Activated CD4-positive, alpha-beta T cell treated with anti-CD3 and anti-CD28 coated beads for 36 hours (primary cell): ENCODE measurements at places on chromosomes 3 and 15. TPM values are rescaled to one million over a fixed set of nuclear protein-coding genes. Genes with fewer than 3 reads are reported as not detected.
A peak's percentile ranks its signal among the peaks of the same experiment; 100 is the strongest.

PLSCR2 gene
- total RNA-seq = not detected

DNA sequence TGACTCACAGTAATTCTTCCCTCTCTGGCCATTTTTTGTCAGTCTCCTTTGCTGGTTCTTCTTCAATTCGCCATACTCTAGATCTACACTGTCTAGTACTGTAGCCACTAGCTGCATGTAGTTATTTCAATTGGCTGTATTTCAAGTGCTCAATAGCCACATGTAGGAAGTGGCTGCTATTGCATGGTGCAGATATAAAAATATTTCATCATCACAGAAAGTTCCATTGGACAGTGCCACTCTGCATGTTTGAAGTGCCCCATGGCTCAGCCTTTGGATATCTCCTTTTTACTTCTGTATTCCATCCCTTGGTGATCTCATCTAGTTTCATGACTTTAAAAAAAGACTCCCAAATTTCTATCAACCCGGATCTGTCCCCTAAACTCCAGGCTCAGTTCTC lies 22.1 kb downstream of the PPP2R3A start:
- no peak for DNase-seq

- no peak for DNase-seq
Measured at GRCh38 chr15:51083641-51084166, 11.0 kb downstream of the TNFAIP8L3 start.

DNA sequence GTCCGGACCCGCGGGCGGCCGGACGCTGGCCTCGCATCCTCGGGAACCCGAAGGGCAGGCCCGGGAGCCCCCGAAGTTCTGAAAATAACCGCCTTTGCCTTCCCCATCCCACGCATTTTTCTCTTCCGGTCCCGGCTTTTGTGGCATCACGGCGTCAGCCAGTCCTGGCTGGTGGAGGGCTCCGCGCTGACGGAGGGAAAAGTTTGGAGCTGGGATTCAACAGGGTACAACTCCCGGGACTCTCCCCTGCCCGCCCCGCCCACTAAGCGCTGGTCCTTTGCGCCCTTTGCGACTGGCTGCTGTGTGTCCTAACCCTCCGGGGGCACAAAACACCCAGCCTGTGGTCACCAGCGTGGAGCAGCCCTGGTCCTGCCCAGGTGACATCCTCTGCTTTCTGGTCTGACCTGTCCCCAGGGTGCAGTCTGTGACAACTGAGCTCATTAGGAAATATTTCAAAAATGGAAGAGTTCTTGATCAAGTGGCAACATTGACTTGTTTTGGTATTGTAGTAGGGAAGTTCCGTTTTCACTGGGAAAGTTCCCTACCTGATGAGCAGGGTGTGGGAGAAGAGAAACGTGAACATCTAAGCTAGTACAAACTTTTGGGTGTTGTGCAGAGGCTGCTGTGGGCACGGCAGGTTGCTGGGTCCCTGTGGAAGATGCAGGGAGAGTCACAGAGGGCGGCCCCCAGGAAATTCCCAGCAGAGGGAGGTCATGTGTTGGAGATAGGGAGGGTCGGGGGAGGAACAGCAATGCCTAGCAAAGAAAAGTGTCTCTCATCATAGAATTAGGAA lies 775 bp downstream of the ARNT2 start:
- DNase-seq = peak; percentile 44

GRCh38 chr15:34768530-34768929 lies 13.7 kb upstream of the GJD2 start:
- no peak for DNase-seq

GRCh38 chr3:196215493-196216020 lies 777 bp upstream of the SLC51A start:
- DNase-seq = no peak

DNA sequence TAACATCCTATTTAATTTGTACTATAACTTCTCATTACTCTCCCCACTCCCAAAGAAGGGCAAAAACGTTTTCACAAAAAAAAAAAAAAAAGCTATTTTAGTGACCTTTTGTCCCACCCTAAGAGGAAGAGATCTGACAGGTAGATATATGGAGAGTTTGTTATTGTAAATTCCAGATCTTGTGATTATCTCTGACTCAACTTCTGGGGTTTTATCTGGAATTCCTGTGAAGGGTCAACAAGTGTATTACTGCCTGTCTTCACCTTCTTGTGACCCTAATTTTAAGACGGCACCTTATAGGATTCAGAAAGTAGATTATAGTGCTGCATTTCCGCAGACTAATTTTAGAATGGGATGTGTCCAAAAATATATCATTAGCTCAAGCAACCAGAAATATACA lies 205.9 kb upstream of the CDIN1 start:
- DNase-seq = no peak

GRCh38 chr3:111850537-111850936 lies 8.5 kb upstream of the PHLDB2 start:
- DNase-seq = no peak

DNA sequence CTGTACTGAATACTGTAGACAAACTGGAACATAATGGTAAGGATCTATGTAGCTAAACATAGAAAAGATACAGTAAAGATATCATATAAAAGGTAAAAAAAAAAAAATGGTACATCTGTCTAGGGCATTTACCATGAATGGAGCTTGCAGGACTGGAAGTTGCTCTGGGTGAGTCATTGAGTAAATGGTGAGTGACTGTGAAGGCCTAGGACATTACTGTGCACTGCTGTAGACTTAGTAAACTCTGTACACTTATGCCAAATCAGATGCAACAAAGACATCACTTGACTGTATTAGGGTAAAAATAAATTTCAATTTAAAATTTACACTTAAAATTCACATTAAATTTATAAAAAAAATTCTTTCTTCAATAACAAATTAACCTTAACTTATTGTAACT lies 281.3 kb upstream of the LMCD1 start:
- no peak for DNase-seq

PLA2G4B gene
- 6.9 TPM for total RNA-seq

RYR3 gene
- total RNA-seq = not detected

OSBPL10 gene
- 11.8 TPM for total RNA-seq

DNA sequence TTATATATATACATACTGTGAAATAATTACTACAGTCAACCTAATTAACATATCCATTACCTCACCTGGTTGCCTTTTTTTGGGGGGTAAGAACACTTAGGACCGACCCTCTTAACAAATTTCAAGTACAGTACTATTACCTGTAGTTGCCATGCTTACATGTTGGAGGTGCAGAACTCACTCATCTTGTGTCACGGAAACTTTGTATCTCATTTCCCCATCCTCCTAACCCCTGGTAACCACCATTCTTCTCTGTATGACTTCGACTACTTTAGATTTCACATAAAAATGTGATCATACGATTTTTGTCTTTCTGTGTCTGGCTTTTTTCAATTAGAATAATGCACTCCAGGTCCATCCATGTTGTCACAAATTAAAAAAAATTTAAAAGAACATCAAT lies 55.5 kb upstream of the MELTF start:
- no peak for DNase-seq

DNA sequence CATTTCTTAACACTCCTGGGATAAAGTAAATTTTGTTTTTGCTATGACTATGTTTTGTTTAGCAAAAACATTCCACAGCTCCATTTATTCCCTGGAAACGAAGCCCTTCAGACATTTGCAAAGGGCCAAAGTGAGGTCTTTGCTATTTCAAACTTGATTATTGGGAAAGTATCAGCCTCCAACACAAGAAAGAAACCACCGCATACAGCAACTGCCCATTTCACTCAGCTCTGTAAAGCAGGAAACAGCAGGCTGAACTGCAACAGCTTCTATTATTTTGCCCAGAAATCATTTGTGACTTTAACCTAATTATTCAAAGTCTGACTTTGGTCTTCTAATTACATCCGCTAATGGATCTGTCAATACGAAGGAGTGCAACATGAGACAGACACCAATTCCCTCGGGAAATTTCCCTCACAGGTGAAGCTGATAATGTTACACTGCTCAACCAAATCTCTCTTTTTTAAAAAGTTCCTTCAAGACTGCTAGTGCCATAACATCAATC lies 72.1 kb downstream of the RFTN1 start:
- no peak for DNase-seq

LACTB gene
- total RNA-seq = 10.9 TPM

DNA sequence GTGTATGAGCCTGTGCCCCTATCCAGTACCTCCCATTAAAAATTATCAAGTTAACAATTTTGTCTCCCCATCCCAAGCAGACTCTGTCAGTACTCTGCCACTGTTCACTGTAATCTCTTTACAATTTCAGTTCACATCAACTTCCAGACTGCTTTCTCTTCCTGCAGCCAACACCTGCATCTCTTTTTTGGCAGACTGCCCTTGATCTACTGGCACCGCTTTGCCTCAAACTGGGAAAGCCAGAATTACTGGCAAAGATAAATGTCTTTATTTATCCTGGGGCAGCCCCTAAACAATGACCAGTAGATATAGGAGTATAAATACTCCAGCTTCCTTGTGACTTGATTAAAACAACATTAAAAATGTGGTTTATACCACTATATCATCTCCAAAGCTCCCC lies 494.1 kb downstream of the ZNF385D start:
- DNase-seq = no peak

- peak; percentile 39 for DNase-seq
Measured at GRCh38 chr15:39976291-39977274, 42.7 kb downstream of the EIF2AK4 start.

WDR72 gene
- not detected for total RNA-seq

DNA sequence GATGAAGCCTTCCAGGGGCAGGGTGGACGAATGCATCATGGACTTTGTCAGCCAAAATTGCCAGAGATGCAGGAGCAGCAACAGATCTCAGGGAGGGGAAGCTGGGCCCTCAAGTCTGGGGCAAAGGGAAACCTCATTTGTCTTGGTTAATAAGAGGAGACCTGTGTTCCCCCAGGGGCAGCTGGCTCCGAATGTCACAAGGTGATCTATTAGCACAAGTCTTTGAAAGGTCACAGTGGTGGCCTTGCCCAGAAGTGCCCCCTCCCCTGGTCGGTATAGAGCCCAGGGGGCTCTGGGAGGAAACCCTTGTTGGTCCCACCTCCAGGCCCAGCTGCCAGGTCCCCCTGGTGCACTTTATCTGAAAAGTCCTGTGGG lies 46.2 kb downstream of the ABTB1 start:
- DNase-seq = no peak

DNA sequence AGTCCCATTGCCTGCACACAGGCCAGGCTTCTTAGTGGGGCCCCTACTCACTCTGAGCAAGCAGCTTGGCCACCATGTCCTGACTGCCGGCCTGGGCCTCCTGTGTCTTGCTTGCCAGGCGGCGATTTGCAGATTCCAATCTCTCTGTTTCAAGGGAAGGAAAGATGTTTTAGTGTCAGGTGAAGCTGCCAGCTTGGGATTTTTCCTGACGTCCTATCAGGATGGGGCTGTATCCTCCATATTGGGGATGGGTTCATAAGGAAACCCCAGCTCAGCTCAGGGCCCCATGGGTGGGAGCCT lies 8.5 kb downstream of the AMOTL2 start:
- DNase-seq = no peak

DNA sequence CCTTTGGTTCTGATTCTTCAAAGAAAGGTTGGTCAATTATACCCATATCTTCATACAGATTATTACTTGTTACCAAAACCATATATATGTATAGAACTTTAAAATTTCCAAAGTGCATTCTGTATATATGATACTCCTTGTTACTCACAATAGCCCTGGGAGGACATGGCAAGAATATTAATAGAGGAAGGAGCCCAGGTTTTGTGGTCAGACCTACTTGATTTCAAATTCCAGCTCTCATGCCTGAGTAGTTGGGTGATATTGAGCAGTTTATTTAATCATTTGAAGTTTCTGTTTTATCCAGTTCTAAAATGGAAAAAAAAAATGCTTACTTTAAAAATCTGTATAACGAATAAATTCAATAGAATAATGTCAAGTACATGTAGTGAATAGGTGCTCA lies 2.5 kb downstream of the IL1RAP start:
- DNase-seq = no peak

CPB1 gene
- total RNA-seq = not detected

PODXL2 gene
- total RNA-seq = 1.9 TPM

GRCh38 chr15:41914411-41914810 lies 20.6 kb upstream of the SPTBN5 start:
- DNase-seq = no peak

DNA sequence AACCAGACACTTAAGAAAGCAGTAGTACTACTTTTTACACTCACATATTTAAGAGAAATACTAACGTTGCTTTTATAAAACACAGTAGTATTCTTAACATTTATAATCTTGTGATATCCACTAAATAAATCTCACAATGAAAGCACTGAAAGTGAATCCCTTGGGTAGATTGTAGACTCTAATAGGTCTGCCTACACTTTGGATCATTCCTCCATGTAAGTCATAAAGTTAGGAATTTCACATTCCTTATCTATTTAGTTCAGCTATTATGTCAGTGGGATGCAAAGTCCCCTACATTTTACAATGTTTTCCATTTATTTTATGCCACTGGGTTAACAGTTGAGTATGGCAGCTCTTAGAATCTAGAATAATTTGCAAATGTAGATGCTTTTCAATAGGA lies 330.7 kb downstream of the LSAMP start:
- no peak for DNase-seq

GRCh38 chr3:47008851-47009224 lies 29.4 kb downstream of the NBEAL2 start:
- no peak for DNase-seq

DNA sequence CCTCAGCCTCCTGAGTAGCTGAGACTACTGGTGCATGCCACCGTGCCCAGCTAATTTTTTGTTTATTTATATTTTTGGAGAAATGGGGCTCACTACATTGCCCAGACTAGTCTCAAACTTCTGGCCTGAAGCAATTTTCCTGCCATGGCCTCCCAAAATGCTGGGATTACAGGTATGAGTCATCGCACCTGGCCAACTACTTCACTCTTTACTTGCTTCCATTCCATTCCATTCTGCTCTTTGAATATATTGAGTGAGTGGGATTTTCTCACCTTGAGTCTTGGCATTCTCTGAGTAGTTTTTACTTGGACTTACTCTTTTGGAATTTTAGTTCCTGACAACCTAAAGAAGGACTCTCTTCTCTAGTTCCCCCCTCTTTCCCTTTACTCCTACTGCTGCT lies 93.8 kb upstream of the UNC13C start:
- DNase-seq = no peak

- no peak for DNase-seq
Measured at GRCh38 chr15:57281321-57281720, 95.0 kb upstream of the CGNL1 start.

DNA sequence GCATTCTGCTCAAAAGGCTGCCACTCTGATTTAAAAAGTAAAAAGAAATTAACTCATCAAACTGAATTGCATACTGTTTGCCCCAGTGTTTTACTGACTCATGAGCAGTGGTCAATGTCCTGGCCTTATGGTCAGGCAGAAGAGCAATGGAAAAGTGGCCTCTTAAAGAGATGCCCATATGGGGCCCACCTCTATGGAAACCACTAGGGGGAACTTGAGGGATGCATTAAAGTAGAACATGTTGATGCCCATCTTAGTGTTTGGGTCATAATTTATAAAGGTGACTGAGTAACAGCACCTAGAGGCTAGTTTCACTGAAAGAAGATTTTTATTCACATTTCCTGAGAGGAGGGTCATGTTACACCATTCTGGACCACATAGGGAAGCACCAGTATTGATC lies 66.5 kb upstream of the RNU6-1 start:
- DNase-seq = no peak

DUOXA2 gene
- not detected for total RNA-seq

- no peak for DNase-seq
Measured at GRCh38 chr3:58737644-58738043, 71.1 kb upstream of the FAM3D start.

GRCh38 chr3:190733591-190734146 lies 128.8 kb downstream of the GMNC start:
- DNase-seq = no peak
